Esophagus squamous epithelium (tissue), 5 donors: ENCODE measurements at places on chromosomes 12 and 14.

DNA sequence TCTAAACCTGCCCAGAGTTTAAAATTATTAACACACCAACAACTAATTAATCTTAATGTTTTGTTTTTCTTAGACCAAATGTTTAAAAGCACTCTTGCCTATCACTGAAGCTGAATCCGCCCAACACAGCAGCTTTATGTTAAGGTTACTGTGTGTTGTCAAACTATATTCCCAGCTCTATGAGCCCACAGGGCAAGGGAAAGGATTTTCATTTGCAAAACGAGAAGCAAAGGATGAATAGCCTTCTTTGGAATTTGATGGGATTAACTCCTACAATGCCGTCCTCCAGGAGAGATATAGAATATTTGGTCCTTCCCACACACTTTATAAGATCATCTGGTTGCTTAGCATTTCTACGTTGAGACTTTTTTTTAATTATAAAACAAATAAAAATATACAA lies 43.7 kb downstream of the DUSP16 start:
- no peak for DNase-seq

DNA sequence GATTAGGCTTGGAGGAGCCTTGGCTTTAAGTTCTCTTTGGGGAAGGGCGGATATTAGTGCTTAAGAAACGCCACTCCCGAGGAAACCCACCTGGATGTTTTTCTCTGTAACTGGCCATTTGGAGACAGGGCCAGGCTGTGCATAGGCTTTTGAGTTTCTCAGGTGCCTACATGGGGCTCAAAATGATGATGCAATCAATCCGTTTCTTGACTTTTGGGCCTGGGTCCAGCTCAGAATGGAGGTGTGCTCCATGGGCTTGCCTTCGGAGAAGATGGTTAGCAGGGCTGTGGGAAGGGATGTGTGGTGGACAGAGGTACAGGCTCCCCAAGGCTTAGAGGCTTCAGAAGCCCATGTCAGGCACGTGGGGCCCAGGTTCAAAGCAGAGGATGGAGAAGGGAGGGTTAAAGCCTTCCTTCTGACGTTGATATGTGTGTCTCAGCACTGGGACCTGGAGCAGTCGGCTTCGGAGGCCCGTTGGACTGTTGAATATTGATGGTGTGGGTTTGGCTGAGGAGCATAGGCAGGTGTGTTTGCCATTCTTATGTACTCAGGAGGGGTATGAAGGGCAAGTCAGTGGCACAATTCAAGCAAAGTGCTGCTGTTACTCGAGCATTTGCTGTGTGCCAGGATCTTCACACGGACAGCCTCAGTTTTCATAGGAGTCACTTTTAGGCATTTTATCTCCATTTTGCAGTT lies 82.8 kb downstream of the SLC25A47 start:
- no peak for DNase-seq

- DNase-seq, result no peak
Measured at GRCh38 chr12:91191513-91192111, 9.0 kb upstream of the DCN start.

DNA sequence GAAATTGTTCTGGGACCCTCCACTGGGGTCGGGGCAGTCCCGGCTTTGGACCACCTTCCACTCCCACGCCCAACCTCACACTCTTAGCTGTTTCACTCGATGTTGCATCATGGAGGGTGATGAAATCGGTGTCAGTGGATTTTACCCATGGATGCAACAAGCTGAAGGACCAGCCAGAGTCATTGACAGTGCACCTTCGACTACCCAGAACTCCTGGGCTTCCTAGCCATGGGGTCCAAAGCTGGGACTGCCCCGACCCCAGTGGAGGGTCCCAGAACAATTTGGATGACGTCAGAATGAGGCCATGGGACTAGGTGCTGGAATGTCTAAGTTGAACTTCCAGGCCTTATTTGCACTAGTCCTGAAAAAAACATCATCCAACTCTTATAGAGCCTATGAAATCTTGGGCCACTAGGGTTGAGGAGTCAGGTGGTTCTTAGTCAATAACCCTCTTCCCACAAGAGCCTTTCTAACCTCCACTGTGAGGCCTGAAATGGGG lies 882 bp upstream of the IL23A start:
- no peak for DNase-seq

- DNase-seq, result no peak
Measured at GRCh38 chr12:32467959-32468863, 68.9 kb downstream of the FGD4 start.

DNA sequence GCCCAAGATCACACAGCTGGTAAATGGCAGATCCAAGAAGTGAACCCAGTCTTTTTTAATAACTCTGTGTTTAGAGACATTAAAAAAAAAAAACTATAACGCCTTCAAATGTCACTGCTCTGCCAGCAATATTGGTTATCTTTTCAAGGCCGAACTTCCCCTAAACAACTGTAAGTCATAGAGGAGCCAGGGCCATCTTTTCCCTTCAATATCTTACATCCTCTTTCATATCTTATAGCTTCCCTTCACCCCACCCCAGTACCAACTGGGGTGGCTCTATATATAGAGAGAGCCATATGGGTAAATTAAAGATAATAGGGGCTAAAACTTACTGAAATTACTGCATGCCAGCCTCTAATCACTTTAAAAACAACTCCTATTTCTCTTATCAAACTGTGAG lies 100.2 kb downstream of the STAB2 start:
- no peak for DNase-seq

- no peak for DNase-seq
Measured at GRCh38 chr12:94047781-94048567, 100.4 kb upstream of the PLXNC1 start.

GRCh38 chr12:6363330-6364043 lies 11.9 kb downstream of the SCNN1A start:
- no peak for DNase-seq

DNA sequence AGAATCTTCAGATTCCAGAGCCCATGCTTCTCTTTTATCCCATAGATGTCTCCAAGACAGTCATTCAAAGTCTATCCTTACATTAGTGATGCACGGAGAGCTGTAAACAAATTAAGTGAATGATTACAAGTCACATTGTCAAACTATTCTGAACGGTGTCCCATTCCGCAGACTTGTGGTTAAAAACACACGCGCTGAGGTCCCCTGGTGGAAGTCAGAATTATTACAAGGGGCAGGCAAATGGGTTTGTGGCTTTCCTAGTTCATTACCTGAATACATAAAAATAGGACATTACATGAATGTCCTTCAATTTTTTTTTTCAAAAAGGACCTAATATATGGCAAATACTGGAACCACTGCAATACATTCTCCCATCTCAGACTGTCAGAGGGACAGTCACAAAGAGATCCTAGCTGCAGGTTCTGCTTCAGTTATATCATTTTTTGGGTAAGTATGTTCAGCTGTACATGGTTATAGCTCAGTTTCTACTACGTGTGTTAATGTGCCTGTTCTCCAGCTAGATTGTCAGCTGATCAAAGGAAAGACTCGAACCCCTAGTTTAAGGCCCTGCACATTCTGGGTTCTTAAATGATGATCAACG lies 53.1 kb upstream of the STON2 start:
- DNase-seq, result no peak

- no peak for DNase-seq
Measured at GRCh38 chr12:113197518-113198077, 12.1 kb downstream of the RITA1 start.

- no peak for DNase-seq
Measured at GRCh38 chr14:70171726-70172125, 17.0 kb downstream of the SLC8A3 start.

DNA sequence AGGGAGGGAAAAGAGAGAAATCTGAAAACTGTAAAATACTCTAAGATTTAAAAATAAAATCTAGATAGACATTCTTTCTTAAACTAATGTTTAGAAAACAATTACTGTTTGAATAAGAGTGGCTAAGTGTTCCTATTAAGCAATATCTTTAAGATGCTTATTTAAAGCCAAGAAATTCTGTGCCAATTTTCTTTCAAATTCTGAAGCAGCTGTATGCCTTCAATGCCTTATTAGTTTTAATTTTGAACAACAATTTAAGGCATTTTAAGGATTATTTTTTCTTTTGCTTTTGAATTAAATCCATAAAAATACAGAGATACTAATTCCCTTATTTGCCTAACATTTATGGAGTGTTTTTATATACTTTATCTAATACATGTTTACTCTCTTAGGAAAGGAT lies 50.3 kb upstream of the KITLG start:
- DNase-seq, result no peak

- no peak for DNase-seq
Measured at GRCh38 chr14:38145142-38145541, 62.6 kb upstream of the SSTR1 start.

- DNase-seq, result no peak
Measured at GRCh38 chr12:22573181-22573580, 28.8 kb upstream of the C2CD5 start.

GRCh38 chr12:69240631-69240995 lies 1.2 kb downstream of the CPSF6 start:
- DNase-seq, result no peak

DNA sequence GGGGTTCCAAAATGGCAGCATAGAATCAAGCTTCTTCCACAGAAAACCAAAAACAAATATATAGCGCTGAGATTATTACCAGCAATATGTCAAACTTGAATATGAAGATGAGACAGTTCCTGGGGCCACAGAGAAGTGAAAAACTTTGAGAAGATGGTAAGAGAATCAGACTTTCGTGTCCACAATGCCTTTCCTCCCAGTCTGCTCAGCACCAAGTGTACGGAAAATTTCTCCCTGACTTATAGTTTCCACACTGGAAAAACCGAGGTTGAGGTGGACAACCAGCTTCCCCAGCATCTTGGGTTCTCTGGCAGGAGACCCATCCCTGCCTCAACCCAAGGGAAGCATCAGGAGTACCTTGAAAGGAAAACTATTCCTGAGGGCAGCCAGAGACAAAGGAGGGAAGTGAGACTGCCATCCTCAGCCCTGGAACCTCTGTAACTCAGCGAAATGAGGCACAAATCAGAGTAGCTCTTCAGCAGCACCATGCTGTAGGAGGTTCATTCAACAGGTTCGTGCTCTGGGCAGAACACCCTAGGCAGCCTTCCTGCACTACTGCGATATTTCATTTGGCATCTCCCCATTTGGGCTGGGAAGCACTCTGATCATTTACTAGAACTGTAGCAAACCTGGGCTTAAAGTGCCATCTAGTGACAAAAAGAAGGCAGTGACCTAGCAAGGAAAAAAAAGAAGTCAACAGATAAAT lies 52.4 kb upstream of the CAPRIN2 start:
- no peak for DNase-seq

GRCh38 chr12:182381-182892 lies 31.5 kb downstream of the SLC6A12 start:
- no peak for DNase-seq

DNA sequence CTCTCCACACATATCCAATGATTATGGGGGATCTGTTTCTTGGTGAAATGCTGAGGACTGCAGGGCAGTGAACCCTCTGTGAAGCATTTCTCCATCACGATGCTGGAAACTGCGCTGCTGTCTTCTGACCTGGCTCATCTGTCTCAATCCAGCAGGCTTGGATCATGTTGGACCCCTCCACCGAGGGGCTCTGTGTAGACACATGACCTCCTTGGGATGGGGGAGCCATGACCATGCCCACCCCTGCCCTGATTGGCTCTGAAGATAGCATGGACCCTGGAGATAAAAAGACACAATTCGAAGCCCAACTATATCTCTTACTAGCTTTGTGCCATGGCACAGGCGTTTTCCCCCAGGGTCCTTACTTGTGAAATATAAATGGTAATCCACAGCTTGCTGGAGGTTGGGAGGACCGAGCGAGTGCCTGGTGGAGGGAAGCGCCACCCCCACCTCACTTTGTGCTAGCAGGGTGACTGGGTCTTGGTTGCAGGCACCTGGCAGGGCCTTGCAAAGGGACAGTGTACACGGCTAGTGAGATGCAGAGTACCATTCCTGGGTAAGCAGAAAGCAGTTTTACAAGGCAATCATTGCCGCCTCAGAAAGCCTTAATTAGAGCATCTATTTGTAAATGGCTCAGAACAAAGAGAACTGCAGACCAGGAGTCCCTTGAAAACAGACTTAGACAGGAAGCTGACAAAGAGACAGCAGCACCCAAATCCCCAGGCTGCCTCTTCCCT lies 2.4 kb upstream of the KRT83 start:
- DNase-seq, result no peak

DNA sequence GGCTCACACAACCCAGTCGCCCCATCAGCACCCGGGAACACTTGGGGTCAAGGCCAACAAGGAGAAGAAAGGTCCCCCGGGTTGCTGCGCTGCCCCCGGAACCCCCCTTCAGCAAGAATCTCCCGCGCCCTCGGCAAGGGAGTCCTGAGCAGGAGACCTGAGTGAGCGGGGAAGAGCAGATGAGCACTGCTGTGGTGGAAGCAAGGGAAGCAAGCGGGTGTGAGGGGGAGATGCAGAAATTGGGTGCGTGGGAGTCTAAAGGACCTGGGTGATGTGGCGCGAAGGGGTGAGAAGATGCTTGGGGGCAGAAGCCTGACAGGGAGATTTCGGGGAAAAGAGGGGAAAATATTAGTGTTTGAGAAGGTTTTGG lies 105.5 kb upstream of the PRB2 start:
- DNase-seq, result no peak

DNA sequence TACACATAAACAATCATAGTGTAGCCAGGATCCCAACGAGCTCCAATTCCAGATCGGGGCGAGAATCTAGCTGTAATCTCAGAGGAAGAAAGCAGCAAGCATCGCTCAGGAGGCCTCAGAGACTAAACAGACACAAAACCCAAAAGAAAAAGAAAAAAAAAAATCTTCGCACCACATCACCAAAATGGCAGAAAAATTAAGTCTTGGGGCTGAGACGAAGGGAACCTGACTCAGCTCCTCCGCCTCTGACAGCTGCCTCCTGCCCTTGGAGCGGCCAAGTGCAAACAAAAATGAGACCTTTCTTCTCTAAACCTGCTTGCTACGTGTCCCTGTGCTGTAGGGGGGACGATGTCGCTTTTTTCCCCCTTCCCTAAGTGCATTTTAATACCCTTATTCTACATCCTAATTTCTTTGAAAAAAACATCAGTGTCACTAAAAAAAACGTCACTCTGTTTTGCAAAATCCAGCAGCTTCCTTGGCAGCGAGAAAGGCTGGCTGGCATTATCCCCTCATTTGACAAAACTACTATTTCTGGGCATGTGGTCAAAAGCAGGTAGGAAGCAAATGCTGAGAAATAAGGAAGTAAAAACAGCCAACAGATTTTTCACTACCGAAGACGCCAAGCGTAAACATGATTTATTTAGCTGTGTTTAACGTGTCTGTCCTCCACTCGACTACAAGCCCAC lies 30.5 kb downstream of the BCL11B start:
- no peak for DNase-seq

DNA sequence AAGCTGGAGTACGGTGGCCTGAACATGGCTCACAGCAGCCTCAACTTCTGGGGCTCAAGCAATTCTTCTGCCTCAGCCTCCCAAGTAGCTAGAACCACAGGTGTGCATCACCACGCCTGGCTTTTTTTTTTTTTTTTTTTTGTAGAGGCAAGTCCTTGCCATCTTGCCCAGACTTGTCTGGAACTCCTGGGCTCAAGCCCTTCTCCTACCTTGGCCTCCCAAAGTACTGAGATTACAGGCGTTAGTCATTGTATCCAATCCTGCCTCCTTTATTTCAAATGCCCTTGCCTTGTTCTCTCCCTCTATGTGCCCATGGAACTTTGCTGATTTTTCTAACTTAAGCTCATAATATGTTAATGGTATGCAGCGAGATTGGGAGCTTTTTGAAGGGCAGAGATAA lies 49.2 kb upstream of the PRICKLE1 start:
- no peak for DNase-seq
